ENCODE measurements at places on chromosomes 13 and 19. TPM values are rescaled to one million over a fixed set of nuclear protein-coding genes. Genes with fewer than 3 reads are reported as not detected.
A peak's percentile ranks its signal among the peaks of the same experiment; 100 is the strongest.

GRCh38 chr13:28557725-28558520, 63.0 kb upstream of the FLT1 start:
- H3K4me3 ChIP-seq, result no peak overlapping the region
- no peaks in the 10 kb centered on the region for H3K36me3 ChIP-seq
- no peaks in the 10 kb centered on the region for H3K27me3 ChIP-seq
- peaks cover 16% of the 10 kb centered on the region for H3K4me1 ChIP-seq
- H3K27ac ChIP-seq, result peak overlapping the region; percentile 16
- no peak for DNase-seq

DNA sequence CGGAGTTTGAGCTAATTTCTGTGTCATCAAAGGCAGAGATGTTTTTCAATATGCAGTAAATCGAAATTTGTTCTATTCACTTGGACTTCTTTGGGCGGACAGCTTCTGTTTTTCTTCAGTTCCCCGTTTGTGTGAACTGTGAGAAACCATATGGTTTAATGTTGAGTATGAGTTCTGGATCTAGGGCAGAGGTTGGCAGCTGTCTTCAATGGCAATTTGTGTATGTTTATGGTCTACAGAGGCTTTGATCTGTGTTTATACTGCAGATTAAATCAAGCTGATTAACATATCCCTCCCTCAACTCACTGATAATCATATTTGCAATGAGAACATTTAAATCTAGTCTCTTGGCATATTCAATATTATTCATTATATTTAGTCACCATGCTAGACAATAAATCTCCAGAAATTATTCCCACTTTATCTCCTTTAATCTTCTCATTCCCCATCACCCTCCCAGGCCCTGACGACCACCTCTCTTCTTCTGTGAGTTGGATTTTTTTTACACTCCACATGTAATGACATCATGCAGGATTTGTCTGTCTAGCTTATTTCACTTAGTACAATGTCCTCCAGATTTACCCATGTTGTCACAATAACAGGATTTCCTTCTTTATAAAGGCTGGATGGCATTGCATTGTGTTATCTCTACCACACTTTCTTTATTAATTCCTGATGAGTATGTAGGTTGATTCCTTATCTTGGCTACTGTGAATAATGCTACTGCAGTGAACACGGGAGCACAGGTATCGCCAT, 9.0 kb downstream of the ZNF331 start:
- no peak for DNase-seq
- H3K4me1 ChIP-seq, result peaks cover 5% of the 10 kb centered on the region
- H3K4me3 ChIP-seq, result no peak overlapping the region
- no peak overlapping the region for H3K27ac ChIP-seq
- no peaks in the 10 kb centered on the region for H3K27me3 ChIP-seq

The KLK14 gene
- total RNA-seq, result 1.6 TPM

- H3K4me3 ChIP-seq, result no peak overlapping the region
- H3K27me3 ChIP-seq, result no peaks in the 10 kb centered on the region
- no peak for DNase-seq
- peaks cover 1% of the 10 kb centered on the region for H3K4me1 ChIP-seq
- peaks cover 89% of the 10 kb centered on the region for H3K36me3 ChIP-seq
- H3K27ac ChIP-seq, result no peak overlapping the region
Measured at GRCh38 chr13:110449219-110450015, 112.1 kb downstream of the RAB20 start.

GRCh38 chr19:16566161-16566560, 6.1 kb downstream of the SLC35E1 start:
- H3K4me3 ChIP-seq, result no peak overlapping the region
- no peak overlapping the region for H3K27ac ChIP-seq
- no peaks in the 10 kb centered on the region for H3K27me3 ChIP-seq
- H3K4me1 ChIP-seq, result peaks cover 18% of the 10 kb centered on the region
- peaks cover 74% of the 10 kb centered on the region for H3K36me3 ChIP-seq

DNA sequence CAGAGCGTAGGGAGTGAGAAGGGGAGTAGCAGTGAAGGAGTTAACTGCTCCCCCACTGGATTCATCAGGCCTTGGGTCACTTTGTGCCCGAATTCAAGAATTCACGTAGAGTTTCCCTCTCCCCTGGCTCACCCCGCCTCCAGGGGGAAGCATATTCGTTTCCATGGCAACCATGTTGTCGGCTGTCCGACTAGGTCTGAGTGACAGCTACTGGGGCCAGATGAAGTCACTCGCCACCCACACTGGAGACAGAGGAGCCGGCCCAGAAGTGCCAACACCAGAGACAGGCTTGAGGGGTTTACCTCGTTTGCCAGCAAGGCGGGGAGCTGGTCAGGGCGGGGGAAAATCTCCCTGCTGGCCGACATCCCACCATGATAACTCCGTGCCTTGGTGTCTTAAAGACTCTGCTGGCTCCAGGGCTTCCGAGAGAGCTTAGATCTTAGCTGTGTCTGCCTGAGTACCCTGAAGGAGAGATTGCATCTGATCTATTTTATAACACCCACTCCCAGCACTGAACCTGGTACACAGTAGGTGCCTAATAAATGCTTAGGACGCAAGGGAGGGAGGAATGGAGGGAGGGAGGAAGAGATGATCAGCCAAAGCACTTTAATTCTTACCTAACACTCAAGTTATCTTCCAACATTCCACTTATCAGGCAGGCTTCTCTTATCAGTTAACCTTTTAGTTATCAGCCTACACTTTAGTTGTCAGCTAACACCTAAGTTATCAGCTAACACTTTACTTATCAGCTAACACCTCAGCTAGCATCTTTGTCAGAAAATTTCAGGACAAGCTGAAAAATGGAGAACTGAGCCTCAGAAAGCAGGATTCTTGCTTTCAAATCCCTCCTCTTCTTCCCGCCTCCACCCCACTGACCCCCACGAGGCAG, 57.2 kb upstream of the ZNRF4 start:
- H3K27ac ChIP-seq, result no peak overlapping the region
- no peaks in the 10 kb centered on the region for H3K36me3 ChIP-seq
- H3K4me3 ChIP-seq, result no peak overlapping the region
- no peak for DNase-seq
- no peaks in the 10 kb centered on the region for H3K4me1 ChIP-seq

DNA sequence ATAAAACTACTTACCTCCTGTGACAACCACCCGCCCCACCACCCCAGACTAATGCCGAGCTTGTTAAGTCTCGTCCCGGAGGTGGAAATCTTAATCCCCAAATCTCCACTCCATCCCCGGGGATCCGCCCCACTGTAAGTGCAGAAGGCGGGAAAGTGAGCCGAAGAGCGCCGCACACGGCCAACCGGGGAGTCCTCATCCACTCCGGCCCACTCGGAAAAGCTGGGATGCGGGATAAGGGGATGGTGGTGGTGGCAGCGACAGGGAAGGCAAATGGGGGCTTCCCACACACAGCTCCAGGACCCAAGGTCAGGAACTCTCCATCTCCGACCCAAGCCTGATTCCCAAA, 621 bp downstream of the FBL start:
- H3K4me3 ChIP-seq, result peak overlapping the region; percentile 95
- H3K4me1 ChIP-seq, result peaks cover 59% of the 10 kb centered on the region
- H3K36me3 ChIP-seq, result no peaks in the 10 kb centered on the region
- DNase-seq, result no peak
- H3K27me3 ChIP-seq, result no peaks in the 10 kb centered on the region

- H3K27me3 ChIP-seq, result no peaks in the 10 kb centered on the region
- H3K4me1 ChIP-seq, result peaks cover 28% of the 10 kb centered on the region
- no peak overlapping the region for H3K4me3 ChIP-seq
- H3K36me3 ChIP-seq, result no peaks in the 10 kb centered on the region
Measured at GRCh38 chr13:99659866-99660554, 158.7 kb downstream of the TM9SF2 start.

DNA sequence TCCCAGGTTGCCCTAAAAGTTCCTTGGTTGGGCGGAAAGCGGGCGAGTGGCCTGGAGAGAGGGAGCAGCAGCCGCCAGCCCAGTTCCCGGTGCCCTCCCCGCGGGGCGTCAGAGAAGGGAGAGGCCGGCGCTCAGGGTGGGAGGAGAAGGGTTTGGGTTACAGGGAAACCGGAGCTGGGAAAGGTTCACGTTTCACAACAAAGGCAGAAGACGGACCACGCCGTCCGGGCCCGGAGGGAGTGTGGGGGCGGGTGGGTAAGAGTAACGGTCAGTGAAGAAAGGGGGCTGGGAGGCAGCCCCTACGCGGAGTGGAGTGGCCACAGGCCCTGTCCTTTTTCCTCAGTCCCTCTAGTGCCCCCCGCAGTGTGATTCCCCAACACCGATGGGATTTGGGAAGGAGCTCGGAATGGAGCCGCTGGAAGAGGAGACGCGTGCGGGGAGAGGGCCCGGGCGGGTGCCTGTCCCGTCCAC, 1.6 kb downstream of the SIX5 start:
- H3K36me3 ChIP-seq, result peaks cover 7% of the 10 kb centered on the region
- H3K4me3 ChIP-seq, result peak overlapping the region; percentile 85
- no peaks in the 10 kb centered on the region for H3K27me3 ChIP-seq
- DNase-seq, result peak; percentile 81
- peaks cover 73% of the 10 kb centered on the region for H3K4me1 ChIP-seq

The LACC1 gene
- 2.3 TPM for total RNA-seq

GRCh38 chr13:83831796-83832195, 50.5 kb downstream of the SLITRK1 start:
- DNase-seq, result no peak
- H3K27ac ChIP-seq, result no peak overlapping the region
- H3K4me1 ChIP-seq, result no peaks in the 10 kb centered on the region
- H3K36me3 ChIP-seq, result no peaks in the 10 kb centered on the region
- H3K4me3 ChIP-seq, result no peak overlapping the region
- no peaks in the 10 kb centered on the region for H3K27me3 ChIP-seq

DNA sequence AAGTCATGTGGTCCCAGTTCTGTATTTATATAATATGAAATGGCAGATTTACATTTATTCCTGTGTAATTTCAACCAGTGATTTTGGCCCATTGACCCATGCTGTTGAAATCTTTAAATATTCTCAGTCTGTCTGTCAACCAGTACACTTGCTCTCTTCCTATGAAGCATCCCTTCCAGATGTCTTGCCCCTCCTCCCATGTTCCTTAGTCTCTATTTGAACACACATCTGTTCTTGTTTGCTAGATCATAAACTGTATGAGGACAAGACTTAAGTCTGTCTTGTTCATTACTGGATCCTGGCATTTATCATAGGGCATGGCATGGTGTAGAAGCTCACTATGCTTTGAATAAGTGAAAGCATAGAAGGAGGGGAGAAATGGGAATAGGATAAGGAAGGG, 34.9 kb downstream of the STARD13 start:
- DNase-seq, result no peak
- peak overlapping the region; percentile 88 for H3K27ac ChIP-seq
- H3K36me3 ChIP-seq, result peaks cover 10% of the 10 kb centered on the region
- peaks cover 90% of the 10 kb centered on the region for H3K4me1 ChIP-seq
- H3K4me3 ChIP-seq, result no peak overlapping the region
- H3K27me3 ChIP-seq, result no peaks in the 10 kb centered on the region

DNA sequence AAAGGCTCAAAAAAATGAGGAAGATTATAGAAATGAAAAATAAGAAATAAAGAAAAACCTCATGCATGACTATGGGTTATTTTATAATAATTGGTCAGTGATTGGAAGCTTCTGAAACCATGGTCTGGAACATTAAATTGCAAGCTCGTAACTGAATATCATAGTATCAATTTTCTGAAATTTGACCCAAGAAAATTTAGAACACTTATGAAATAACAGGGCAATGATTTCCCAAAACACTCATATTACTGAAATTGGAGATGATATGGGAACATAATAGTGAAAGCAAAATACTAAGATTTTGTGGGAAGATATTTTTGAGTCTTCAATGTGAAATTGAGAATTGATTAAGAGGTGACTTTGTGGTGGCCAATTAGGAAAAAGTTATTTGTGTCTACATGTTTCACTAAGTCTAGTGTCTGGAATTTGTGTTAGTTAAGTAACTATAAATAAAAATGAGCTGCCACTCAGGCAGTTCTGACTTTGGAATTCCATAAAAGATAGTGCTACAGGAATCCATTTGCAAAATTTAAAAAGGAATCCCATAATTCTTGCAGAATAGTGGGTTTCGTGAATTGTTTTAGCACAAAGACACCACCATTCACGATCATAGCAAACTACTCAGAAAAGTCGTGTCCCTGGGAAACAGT, 603.0 kb downstream of the LMO7 start:
- H3K4me1 ChIP-seq, result peaks cover 4% of the 10 kb centered on the region
- peak overlapping the region; percentile 52 for H3K27ac ChIP-seq
- H3K27me3 ChIP-seq, result no peaks in the 10 kb centered on the region
- H3K36me3 ChIP-seq, result no peaks in the 10 kb centered on the region
- no peak for DNase-seq

- no peak for DNase-seq
- no peaks in the 10 kb centered on the region for H3K27me3 ChIP-seq
- peaks cover 75% of the 10 kb centered on the region for H3K4me1 ChIP-seq
- no peaks in the 10 kb centered on the region for H3K36me3 ChIP-seq
- no peak overlapping the region for H3K4me3 ChIP-seq
- peak overlapping the region; percentile 48 for H3K27ac ChIP-seq
Measured at GRCh38 chr13:73974051-73974450, 160.2 kb downstream of the KLF12 start.

- H3K27ac ChIP-seq, result peak overlapping the region; percentile 84
- peaks cover 50% of the 10 kb centered on the region for H3K27me3 ChIP-seq
- H3K4me3 ChIP-seq, result peak overlapping the region; percentile 65
- peaks cover 18% of the 10 kb centered on the region for H3K4me1 ChIP-seq
- no peaks in the 10 kb centered on the region for H3K36me3 ChIP-seq
- peak; percentile 61 for DNase-seq
Measured at GRCh38 chr19:5805462-5806132, 730 bp downstream of the NRTN start.

The SIGLEC5 gene
- total RNA-seq, result not detected

- peaks cover 11% of the 10 kb centered on the region for H3K4me1 ChIP-seq
- H3K27me3 ChIP-seq, result peaks cover 12% of the 10 kb centered on the region
- no peak for DNase-seq
- no peak overlapping the region for H3K4me3 ChIP-seq
Measured at GRCh38 chr13:30759748-30760147, 24.4 kb downstream of the ALOX5AP start.

Measured in left ventricle myocardium inferior (tissue), 1 donor.